ENCODE measurements at places on chromosomes 1 and 21.

GRCh38 chr21:39196310-39196709 lies 13.1 kb upstream of the PSMG1 start:
- DNase-seq, result no peak

DNA sequence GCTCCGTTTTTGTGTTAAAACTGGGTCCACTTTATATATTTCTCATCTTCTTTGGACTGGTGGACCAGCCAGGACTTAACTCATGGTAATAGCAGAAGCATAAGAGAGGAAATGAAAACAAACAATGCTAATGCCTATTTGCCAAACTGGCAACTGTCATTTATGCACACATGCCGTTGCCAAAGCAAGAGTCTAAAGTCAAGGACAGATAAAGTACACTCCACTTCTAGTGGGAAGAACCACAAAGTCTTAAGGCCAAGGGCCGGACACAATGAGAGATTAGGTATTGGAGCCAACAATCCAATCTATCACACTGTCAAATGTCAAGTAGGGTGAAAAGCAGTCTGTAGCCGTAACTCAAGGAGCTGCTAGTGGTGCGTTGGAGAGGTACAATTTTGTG lies 157.7 kb downstream of the LYPLAL1 start:
- DNase-seq, result no peak

DNA sequence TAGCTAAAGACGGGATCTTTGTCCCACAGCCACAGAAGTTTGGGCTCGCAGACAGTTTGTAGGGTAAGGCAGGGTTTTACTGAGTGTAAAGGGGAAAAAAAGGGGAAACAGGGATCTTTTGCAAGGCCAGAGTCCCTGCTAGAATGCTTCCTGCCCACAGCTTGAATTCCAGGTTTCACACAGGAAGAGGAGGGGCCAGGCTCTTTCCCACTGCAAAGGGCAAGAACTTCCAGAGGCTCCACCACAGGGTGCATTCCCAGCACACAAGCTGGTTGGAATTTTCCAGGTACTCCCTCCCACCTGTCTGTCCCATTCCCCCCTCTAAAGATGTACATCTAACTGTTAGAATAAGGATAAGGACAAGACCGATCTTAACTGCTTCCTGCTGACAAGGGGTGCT lies 1126.9 kb downstream of the KCNT2 start:
- DNase-seq, result no peak

DNA sequence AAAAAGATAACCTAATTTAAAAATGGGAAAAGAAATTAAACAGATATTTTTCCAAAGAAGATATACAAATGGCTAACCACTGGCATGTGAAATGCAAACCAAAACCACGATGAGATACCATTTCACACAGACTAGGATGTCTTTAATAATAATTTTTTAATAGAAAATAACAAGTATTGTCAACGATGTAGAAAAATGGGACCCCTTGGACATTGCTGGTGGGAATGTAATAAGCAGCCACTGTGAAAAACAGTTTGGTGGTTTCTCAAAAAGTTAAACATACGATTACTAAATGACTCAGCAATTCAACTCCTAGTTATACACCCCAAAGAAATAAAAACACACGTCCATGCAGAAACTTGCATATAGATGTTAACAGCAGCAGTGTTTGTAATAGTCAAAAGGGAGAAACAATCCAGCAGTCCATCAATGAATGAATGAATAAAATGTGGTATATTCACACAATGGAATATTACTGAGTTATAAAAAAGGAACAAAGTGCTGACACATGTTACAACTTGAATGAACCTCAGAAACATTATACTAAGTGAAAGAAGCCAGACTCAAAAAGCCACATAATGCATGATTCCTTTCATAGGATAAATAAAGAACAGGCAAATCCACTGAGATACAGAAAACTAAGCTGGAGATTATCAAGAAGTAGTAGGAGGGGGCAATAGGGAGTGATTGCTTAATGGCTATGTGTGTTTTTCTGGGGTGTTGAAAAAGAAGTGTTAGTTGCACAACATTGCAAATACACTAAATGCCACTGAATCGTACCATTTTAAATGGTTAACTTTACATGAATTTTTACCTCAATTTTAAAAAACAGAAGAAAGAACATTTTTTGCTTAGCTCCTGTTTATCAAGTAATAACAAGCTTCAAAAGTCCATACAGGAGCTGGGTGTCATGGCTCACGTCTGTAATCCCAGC lies 4.1 kb downstream of the PPT1 start:
- no peak for DNase-seq

DNA sequence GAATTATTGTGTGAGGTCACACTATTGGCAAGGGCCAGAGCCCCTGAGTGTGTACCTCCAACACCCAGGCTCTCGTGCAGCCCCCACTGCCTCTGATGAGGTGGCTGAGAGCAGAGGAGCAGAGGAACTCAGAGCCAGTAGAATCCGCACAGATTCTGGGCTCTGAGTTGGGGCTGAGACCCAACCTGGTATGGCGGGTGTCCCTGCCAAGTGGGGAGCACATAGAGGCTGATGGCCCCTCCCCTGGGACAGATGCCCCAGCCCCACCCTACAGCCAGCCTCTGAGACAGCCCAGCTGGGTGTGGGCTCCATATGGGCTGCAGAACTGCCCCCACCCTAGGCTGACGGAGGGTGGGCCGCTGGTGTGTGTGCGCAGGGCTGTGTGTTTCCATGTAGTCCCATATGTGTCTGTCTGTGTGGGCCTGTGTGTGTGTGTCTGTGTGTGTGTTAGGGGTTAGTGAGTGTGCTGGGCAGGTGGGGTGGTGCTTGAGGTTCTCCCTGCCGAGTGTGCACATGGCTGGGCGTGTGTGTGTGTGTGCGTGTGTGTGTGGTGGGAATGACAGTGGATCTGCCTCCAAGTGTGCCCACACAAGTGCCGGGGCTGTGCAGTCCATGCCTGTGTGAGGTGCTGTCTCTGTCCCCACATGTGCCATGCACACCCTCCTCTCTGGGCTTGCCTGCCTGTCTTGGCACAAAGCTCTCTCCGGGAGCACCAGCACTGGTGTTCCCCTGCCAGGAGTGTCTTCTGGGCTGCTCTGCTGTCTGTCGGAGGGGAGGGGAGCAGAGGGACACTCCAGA lies 24.4 kb downstream of the FOXO6 start:
- DNase-seq, result no peak

All from activated CD8-positive, alpha-beta memory T cell treated with anti-CD3 and anti-CD28 coated beads for 1 hour (primary cell).